Substantia nigra (tissue), 51 donors: ENCODE measurements at places on chromosomes 5 and 9.

DNA sequence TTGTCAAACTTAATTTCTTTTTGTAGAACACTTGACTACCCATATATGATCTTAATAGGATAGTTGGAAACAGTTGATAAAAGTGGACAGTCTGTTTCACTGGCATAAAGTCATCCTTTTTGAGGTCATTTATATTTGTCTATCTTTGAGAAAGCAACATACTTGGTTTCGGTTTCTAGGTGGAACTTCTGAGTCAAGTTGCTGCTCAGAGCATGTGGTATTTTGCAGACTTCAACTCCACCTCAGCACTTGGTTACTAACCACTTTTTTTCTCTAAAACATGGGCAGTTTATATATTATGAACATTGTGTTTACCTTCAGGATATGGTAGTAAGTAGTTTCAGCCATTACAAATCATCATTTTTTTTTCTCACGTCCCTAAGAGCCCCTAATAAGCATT is 1749.0 kb upstream of the C9orf72 start:
- no peak for DNase-seq

DNA sequence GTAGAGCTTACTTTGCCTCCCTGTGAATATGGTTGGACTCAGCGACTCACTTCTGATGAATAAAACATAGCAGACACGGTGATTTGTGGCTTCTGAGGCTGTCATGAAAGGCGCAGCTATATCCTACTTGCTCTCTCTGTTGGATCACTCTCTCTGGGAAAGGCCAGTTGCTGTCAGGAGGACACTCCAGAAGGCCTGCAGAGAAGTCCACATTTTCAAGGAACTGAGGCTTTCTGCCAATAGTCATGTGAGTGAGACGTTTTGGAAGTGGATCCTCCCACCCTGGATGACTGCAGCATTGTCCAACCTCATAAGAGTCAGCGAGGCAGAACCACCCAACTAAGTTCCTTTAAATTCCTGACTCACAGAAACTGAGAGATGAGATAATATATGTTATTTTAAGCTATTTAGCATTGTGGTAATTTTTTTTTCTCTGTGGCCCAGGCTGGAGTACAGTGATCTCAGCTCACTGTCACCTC is 156.0 kb upstream of the MAST4 start:
- DNase-seq: no peak

DNA sequence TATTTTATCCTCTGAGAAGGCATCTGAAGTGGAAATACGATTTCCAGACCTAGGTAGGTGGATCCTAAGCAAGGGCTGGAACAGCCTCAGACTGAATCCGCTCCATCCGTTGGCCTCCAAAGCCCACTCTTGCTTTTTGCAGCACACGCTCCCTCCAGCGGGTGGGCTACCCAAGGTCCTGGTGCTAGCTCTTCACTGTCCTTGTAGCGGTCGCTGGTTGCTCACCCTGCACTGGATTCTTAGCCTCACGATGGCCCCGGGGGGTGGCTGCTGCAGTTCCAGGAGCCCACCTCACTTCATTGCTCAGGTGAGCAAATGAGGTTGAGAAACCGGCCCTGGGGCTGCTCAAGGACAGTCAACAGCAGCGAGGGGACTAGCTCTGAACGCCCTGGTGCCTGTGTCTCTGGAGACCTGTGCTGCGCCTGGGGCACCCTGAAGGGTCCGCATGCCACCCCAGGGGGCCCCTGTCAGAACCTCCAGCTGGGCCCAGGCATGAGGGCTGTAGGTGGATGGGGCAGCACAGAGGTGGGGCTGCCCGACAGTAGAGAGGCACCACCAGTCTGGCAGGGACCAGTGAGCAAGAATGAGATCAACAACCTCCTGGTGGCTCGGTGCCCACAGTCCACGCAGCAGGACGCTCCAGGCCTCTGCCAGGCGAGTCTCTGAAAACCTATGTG is 4.3 kb downstream of the MGAT4B start:
- no peak for DNase-seq

- DNase-seq: no peak
Measured at GRCh38 chr9:85168412-85168811, 498.9 kb downstream of the NTRK2 start.

- no peak for DNase-seq
Measured at GRCh38 chr9:99595796-99596195, 225.9 kb upstream of the NR4A3 start.

- DNase-seq: no peak
Measured at GRCh38 chr5:131381021-131381420, 117.2 kb downstream of the CDC42SE2 start.

DNA sequence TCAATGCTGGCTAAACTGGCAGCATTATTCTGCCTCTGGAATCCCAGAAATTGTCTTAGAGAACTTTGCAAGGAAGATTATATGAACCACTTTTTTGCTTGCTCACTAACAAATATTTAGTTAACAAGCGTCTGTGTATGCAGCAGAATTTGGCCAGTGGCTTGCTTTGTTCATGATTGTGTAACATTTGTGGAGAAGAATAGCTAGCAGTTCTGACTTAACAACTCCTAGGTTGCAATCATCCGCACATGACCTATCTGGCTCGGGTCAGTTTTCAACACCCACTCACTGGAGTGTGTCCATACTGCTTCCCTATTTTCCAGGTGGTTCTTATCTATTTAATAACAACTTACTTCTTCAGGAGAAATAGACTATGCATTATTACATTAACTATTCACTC is 98.5 kb downstream of the SNX18 start:
- DNase-seq: no peak

DNA sequence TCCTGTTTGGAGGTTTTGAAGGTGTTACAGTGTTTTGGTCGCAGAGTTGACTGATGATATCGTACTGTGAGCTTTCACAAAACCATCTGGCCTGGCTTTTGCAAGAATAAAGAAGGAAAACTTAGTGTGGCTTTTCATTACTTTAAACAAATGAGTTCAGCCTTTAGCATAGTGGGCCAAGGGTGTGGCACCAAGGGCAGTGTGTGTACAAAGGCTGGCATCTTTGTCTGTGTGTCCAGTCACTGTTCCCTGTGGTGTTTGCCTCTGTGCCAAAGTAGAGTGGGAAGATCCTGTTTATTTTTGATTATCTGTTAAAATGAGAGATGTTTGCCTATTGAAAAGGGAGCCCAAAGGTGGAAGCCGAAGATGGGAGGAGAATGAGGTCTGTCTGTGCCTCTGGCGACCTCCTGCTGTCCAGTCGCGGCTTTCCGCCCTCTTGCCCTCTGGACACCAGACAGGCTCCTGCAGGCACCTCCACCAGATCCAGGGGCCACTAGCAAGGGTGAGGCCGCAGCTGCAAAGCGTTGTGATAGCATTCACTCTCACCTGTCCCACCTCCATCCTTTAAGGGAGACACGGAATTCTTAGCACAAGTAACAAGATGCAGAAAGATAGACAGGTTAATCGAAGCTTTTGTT is 113.7 kb downstream of the TRIO start:
- no peak for DNase-seq
